Activated CD8-positive, alpha-beta memory T cell treated with anti-CD3 and anti-CD28 coated beads for 24 hours (primary cell): ENCODE measurements at places on chromosomes 3 and 15.

DNA sequence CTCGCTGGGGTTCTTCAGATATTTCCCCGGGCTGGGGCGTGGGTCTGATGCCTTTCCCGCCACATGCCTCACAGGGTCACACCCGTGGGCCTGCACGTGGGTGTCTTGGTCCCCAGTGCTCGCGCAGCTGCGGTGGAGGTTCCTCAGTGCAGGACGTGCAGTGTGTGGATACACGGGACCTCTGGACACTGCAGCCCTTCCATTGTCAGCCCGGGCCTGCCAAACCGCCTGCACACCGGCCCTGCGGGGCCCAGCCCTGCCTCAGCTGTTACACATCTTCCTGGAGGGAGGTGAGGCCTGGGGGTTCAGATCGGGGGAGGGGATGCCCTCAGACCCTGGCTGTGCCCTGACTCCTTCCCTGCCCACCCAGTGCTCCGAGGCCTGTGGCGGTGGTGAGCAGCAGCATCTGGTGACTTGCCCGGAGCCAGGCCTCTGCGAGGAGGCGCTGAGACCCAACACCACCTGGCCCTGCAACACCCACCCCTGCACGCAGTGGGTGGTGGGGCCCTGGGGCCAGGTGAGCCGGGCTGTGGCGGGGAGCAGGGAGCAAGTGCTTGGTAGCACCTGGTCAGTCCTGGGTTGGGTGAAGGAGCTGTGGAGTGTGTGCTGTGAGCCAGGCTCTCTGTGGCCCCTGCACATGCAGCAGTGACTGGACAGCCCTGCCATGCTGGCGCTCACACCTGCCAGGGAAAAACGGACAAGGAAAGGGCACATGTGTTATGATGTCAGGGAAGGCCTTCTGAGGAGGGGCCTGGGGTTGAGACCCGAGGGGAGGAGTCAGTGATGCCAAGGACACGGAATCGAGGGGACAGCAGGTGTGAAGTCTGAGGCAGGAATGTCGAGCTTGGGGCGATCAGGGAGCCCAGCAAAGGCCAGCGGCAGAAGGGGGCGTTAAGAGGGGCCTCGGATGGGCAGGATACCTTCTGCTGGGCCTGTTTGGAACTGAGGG is 88.9 kb downstream of the TBC1D2B start:
- no peak for DNase-seq

- DNase-seq: no peak
These were observed 38.6 kb downstream of the SUCNR1 start for GRCh38 chr3:151912028-151912427.

DNA sequence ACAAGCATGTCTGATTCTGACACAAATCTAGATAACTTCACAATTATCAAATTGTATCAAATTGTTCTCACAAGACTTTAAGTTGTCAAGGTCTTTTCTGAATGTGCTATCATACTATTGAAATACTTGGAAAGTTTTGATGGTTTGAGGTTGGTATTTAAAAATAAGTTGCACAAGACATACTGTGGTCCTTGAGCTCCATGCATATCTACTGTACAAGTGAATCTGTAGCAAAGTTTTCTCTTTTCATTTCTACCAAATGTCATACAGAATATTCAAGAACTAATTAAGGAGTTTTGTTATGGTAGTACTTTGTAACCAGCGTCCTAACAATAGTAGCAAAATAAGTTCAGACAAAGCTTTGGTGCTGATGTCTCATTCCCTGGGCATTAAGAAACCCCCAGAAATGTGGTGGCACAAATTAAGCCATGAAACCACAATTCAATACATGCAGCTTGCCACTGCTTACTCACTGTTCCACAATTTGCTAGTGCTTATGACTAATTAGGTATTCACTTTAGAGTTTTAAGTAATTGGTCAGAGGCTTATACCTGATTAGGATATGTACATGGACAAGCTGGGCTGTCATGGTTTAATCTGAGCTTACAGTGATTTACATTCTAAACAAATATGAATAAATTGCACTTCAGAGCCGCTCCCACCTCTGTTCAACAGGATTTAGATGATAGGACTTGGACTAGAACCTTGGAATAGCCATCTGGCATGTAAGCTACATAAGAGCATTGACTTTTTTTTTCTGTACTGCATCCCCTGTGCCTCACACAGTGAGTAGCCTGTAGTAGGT is 8.8 kb downstream of the TBC1D23 start:
- DNase-seq: no peak

- no peak for DNase-seq
These were observed 128.9 kb downstream of the ZIC1 start for GRCh38 chr3:147538034-147538433.

- no peak for DNase-seq
These were observed 67.8 kb downstream of the BDH1 start for GRCh38 chr3:197487911-197488391.

DNA sequence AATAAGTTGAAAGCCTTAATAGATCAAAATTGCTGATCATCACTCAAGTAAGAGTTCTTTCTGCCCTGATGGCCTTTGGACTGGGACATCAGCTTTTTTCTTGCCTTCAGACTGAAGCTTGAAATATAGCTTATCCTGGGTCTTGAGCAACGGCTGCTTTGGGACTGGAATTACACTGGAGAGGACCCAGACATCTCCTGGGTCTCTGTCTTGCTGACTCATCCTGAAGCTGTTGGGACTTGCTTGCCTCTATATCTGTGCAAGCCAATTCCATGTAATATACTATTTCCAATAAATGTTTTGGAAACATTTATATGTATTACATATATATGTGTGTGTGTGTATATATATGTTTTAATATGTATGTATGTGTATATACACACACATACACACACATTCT is 260.2 kb downstream of the PDZRN3 start:
- DNase-seq: no peak

GRCh38 chr15:59792359-59792758 is 103.2 kb upstream of the BNIP2 start:
- DNase-seq: no peak

DNA sequence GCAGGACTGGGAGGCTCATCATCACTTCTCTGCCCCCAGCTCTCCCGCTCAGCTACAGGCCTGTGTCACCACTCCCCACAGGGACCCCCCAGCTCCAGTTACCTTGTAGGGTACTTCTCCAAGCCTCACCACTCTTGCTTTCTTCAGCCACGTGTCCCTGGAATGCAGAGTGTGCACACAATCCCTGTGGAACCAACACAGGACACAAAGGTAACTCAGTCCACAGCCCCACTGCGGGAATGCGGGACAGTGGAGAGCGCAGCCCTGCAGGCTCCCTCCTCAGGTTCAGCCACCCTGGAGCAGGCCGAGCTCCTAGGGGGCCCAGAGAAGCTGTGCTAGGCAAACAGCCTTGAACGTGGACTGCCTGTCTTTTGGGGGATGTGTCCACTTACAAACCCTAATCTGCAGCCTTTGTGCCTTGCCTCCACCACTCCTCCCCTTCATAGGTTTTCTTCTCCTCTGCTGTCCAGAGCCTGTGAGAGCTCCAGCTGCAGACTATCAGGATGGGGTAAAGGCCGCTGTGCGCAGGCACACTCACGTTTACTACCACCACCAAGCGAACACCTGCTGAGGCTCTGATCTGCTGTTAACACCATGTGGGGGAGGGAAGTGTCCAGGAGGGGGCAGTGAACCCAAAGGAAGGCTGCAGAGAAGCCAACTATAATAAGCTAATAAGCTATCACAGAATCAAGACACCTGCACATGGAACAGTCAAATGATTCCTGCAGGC is 26.0 kb downstream of the XPC start:
- DNase-seq: peak; percentile 53
